ENCODE measurements at places on chromosomes 7 and 10. TPM values are rescaled to one million over a fixed set of nuclear protein-coding genes. Genes with fewer than 3 reads are reported as not detected.

GIMAP1 gene
- not detected for total RNA-seq

LBX1 gene
- not detected for total RNA-seq

AKR1E2 gene
- total RNA-seq, result 10.0 TPM

AKR1C8 gene
- not detected for total RNA-seq

DNA sequence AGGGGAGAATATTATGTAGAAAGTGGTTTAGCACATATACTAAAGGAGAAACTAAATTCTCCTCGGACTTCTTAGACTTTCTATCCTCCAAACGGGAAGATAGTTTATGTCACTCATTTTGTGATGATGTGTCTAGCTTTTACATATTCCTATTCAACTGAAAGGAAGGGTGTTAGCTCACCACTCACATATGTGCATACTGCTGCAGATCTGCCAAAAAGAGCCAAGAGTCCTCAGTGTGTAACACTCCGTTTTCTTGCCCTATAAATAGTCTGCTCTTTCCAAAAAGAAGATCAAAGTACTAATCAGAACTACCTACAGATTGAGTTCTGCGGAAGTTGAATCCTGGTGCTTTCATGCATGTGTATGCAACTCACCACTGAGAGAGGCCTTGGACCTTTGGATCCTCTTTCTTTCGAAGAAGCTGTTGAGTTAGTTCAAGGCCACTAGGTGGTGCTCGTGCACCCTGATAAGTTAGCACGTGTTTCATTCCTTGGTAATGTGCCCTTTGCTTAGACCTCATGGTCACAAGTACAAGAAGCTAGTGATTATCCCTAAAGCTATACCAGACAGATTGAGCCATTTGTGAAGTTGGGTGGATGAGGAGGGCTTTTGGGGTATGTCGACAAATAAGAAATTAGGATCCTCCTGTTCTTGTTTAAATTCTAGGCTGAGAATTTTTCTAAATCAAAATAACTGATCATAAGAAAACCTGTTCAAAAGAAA is 14.1 kb downstream of the YAE1 start:
- no peak overlapping the region for H3K4me3 ChIP-seq
- H3K4me1 ChIP-seq, result no peaks in the 10 kb centered on the region
- H3K27ac ChIP-seq, result no peak overlapping the region
- peak; percentile 41 for DNase-seq

GRCh38 chr7:103037476-103037822 is 37.1 kb downstream of the FBXL13 start:
- no peaks in the 10 kb centered on the region for H3K27me3 ChIP-seq
- peaks cover 24% of the 10 kb centered on the region for H3K36me3 ChIP-seq
- DNase-seq, result no peak
- no peak overlapping the region for H3K27ac ChIP-seq
- H3K4me1 ChIP-seq, result no peaks in the 10 kb centered on the region
- no peak overlapping the region for H3K4me3 ChIP-seq

DNA sequence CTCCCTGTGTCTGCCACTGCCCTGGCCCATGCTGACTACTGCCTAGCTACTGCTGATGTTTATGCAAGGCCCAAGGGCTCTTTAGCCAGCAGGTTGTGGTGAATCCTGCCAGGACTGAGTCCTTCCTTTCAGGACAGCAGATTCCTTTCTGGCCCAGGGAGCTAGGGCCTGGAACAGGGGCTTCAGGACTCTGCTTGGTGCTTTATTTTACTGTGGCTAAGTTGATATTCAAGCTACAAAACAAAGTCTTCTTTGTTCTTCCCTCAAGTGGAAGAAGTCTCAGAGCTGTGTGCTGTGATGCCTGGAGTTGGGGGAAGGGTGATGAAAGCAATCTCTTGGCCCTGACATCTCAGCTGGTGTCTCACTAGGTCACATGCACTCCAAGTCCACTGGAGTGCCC is 66.2 kb upstream of the NME8 start:
- no peak overlapping the region for H3K27ac ChIP-seq
- no peak overlapping the region for H3K4me3 ChIP-seq
- DNase-seq, result no peak
- H3K27me3 ChIP-seq, result no peaks in the 10 kb centered on the region

GRCh38 chr7:66539902-66540375 is 88.7 kb upstream of the KCTD7 start:
- DNase-seq, result no peak
- H3K4me3 ChIP-seq, result no peak overlapping the region
- peaks cover 5% of the 10 kb centered on the region for H3K4me1 ChIP-seq
- no peak overlapping the region for H3K27ac ChIP-seq
- peaks cover 4% of the 10 kb centered on the region for H3K36me3 ChIP-seq

- no peak overlapping the region for H3K4me3 ChIP-seq
- H3K27ac ChIP-seq, result no peak overlapping the region
These were observed 458.9 kb upstream of the ADARB2 start for GRCh38 chr10:2196272-2196671.

DNA sequence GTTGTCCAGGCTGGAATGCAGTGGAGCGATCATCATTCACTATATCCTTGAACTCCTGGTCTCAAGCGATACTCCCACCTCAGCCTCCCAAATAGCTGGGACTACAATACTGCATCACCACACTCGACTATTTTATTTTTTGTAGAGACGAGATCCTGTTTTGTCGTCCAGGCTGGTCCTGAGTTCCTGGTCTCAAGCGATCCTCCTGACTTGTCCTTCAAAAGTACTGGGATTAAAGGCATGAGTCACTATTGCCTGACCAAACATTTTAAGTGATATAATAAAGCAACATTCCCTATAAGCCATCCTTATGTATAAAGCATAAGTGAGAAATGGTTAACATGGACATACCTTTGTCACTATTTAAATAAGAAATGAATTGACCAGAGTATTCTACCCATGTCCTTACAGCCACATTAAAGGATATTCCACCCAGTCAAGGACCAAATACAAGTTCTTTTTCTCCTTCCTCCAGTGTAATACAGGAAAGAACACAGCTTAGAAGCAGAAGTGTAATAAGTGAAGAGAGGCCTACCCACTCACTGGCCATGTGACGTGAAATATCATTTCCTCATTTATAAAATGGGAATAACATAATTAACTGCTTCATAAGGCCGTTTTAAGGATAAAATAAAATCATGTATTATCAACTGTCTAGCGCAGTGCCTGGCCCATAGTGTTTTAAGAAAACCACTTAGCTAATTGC is 82.0 kb downstream of the DOCK4 start:
- no peaks in the 10 kb centered on the region for H3K27me3 ChIP-seq
- peaks cover 3% of the 10 kb centered on the region for H3K36me3 ChIP-seq
- no peak for DNase-seq

DNA sequence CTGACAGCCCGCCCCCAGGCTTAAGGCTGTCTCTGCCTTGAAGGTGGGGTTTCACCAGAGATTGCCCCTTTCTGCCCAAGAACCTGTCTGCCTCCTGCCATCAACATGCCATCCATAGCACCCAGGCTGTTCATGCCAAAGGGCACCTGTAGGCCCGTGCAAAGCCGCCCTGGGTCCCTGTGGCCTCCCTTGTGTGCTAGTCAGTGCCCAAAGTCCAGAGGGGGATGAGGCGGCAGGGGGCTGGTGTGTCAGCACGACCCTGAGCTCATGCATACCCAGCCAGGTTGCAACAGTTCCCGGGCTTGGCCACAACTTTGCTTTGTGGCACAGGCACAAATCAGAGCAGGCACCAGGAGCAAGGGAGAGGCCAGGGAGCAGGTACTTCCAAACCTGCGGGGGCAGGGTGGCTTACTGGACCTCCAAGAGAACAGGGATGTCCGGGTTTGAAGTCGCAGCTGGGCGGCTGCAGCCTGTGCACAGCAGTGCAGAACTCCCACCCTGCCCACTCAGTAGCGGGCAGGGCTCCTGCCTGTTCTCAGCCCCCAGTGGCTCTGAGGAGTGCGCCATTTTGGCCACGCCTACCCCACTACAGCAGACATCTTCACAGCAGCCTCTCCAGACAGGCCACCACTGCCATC is 671.1 kb upstream of the GRM3 start:
- H3K27ac ChIP-seq, result no peak overlapping the region
- H3K27me3 ChIP-seq, result no peaks in the 10 kb centered on the region
- no peaks in the 10 kb centered on the region for H3K36me3 ChIP-seq
- DNase-seq, result no peak
- no peaks in the 10 kb centered on the region for H3K4me1 ChIP-seq

DNA sequence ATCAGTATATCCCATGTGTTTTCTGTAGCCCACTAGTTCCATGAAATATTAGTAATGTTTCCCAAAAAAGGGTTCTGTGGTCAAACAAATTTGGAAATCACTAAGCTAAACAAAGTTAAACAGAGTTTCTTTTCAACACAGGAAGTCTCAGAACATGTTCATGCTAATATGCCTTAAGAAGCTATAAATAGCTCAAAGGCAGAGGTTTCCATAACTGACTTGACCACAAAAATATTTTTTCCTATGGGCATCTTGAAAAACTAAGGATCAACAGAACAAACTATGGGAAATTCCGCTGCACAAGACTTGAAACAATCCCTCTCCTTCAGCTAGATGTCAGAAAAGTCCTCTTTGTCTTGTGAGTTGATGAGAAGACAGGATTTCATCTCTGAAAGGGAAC is 59.7 kb downstream of the SEM1 start:
- peaks cover 4% of the 10 kb centered on the region for H3K4me1 ChIP-seq
- no peak overlapping the region for H3K4me3 ChIP-seq
- no peaks in the 10 kb centered on the region for H3K27me3 ChIP-seq
- no peak for DNase-seq
- no peak overlapping the region for H3K27ac ChIP-seq

- no peaks in the 10 kb centered on the region for H3K27me3 ChIP-seq
- H3K4me1 ChIP-seq, result peaks cover 18% of the 10 kb centered on the region
- no peak for DNase-seq
- H3K36me3 ChIP-seq, result no peaks in the 10 kb centered on the region
- H3K4me3 ChIP-seq, result no peak overlapping the region
These were observed 40.5 kb downstream of the ASB4 start for GRCh38 chr7:95526128-95526738.

GRCh38 chr7:16055263-16055976 is 365.9 kb downstream of the CRPPA start:
- no peaks in the 10 kb centered on the region for H3K36me3 ChIP-seq
- no peak overlapping the region for H3K4me3 ChIP-seq
- no peak overlapping the region for H3K27ac ChIP-seq
- no peaks in the 10 kb centered on the region for H3K27me3 ChIP-seq

GRCh38 chr10:63129888-63130287 is 3.2 kb upstream of the NRBF2 start:
- no peak overlapping the region for H3K27ac ChIP-seq
- H3K27me3 ChIP-seq, result peaks cover 3% of the 10 kb centered on the region
- peaks cover 6% of the 10 kb centered on the region for H3K36me3 ChIP-seq
- H3K4me3 ChIP-seq, result no peak overlapping the region
- DNase-seq, result no peak
- H3K4me1 ChIP-seq, result peaks cover 7% of the 10 kb centered on the region

DNA sequence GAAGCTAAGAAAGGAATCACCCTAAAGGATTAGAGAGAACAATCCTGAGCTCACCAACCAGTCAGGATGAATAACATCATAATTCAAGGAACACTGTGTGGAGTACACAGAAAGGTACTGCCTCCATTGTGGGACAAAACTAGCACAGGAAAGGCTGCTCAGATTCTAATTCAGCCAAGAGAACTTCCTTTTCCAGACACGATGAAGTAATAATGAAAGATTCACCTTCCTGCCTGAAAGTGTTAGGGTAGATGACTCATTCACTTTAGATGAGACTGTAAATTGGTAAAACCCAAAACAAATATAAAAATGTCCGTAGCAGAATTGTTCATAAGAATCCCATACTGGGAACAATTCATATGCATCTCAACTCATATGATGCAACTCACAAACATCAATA is 167.2 kb downstream of the CDC14C start:
- no peak overlapping the region for H3K27ac ChIP-seq
- H3K4me3 ChIP-seq, result no peak overlapping the region
- DNase-seq, result no peak
- H3K27me3 ChIP-seq, result no peaks in the 10 kb centered on the region

GRCh38 chr10:12067336-12067735 is 1.4 kb upstream of the DHTKD1 start:
- DNase-seq, result no peak
- H3K36me3 ChIP-seq, result no peaks in the 10 kb centered on the region
- no peak overlapping the region for H3K4me3 ChIP-seq
- peak overlapping the region; percentile 52 for H3K27ac ChIP-seq
- H3K4me1 ChIP-seq, result peaks cover 15% of the 10 kb centered on the region
- no peaks in the 10 kb centered on the region for H3K27me3 ChIP-seq

- no peak overlapping the region for H3K4me3 ChIP-seq
- no peaks in the 10 kb centered on the region for H3K36me3 ChIP-seq
- no peak for DNase-seq
- H3K27ac ChIP-seq, result no peak overlapping the region
- no peaks in the 10 kb centered on the region for H3K27me3 ChIP-seq
These were observed 19.7 kb downstream of the CLRN3 start for GRCh38 chr10:127872871-127873600.

DNA sequence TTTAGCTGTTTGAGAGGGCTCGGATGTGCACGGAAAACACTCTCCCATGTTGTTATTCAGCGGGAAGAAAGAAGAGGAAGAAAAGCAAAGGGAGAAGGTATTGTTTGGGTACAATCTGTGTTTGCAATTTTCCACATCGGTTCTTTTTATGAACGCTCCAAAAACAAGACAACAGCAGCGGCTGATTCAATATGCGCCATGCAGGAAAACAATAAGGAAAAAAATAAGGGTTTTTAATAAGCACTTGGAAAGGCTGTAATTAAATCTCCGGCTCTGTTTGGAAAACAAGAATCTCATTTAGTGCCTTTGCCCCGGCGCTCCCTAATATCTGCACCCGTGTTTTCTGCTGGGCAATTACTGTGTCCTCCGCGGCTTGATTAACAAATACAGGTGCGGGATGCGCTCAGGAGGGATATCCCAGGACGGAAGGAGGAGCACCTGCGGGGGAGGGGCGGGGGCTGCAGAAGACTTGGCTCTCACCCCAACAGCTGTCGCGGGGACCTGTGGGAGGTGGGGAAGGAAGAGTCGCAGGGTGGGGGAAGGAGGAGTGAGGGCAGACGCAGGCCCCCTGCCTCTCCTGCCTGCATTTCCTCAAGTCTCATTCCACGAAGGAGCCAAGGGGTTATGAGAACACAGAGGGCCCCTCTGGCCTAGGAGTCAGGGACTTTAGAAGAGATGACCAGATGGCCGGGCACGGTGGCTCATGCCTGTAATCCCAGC is 181.5 kb upstream of the PODXL start:
- H3K36me3 ChIP-seq, result no peaks in the 10 kb centered on the region
- no peaks in the 10 kb centered on the region for H3K4me1 ChIP-seq
- H3K4me3 ChIP-seq, result no peak overlapping the region
- peaks cover 51% of the 10 kb centered on the region for H3K27me3 ChIP-seq
- no peak overlapping the region for H3K27ac ChIP-seq

GRCh38 chr10:103592186-103593021 is 98.9 kb downstream of the NEURL1 start:
- no peak overlapping the region for H3K4me3 ChIP-seq
- peaks cover 8% of the 10 kb centered on the region for H3K36me3 ChIP-seq
- H3K4me1 ChIP-seq, result peaks cover 5% of the 10 kb centered on the region
- DNase-seq, result peak; percentile 38
- no peaks in the 10 kb centered on the region for H3K27me3 ChIP-seq

DNA sequence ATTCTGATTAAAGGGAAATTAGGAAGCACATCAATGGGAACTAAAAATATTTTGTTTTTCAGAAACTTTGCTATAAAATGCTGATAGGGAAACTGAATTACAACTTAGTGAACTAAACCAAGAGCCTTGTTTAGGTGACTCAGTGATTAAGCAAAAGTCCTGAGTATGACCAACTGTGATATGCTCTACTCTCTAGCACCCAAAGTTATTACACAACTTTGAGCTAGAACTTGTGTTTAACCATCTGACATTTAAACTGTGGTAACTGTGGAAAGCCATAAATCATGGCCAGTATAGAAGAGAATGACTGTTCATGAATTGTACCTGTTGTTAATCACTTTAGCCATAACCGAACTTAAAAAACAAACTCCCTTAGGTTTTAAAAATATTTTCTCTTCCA is 127.4 kb downstream of the ZNF365 start:
- no peak for DNase-seq
- no peak overlapping the region for H3K4me3 ChIP-seq
- H3K36me3 ChIP-seq, result no peaks in the 10 kb centered on the region

Measured in progenitor cell of endocrine pancreas (in vitro differentiated cells).